ENCODE measurements at places on chromosomes 4 and X.

DNA sequence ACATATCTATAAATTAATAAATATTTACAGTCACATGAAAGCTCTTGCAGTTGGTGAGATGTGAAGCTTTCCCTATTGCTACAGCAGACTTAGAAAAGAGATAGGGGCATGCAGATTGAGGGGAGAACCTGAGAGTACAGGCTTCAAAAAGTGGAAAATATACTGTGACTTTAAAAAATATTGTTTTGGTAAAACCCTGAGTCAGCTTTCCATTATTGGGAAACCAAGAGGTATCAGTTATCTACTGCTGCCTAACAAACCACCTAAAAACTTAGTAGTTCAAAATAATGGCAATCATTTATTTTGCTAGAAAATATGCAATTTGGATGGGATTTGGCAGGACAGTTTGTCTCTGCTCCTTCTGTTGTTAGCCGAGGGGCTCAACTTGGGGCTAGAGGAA, 38.3 kb downstream of the LANCL3 start:
- no peak for DNase-seq

DNA sequence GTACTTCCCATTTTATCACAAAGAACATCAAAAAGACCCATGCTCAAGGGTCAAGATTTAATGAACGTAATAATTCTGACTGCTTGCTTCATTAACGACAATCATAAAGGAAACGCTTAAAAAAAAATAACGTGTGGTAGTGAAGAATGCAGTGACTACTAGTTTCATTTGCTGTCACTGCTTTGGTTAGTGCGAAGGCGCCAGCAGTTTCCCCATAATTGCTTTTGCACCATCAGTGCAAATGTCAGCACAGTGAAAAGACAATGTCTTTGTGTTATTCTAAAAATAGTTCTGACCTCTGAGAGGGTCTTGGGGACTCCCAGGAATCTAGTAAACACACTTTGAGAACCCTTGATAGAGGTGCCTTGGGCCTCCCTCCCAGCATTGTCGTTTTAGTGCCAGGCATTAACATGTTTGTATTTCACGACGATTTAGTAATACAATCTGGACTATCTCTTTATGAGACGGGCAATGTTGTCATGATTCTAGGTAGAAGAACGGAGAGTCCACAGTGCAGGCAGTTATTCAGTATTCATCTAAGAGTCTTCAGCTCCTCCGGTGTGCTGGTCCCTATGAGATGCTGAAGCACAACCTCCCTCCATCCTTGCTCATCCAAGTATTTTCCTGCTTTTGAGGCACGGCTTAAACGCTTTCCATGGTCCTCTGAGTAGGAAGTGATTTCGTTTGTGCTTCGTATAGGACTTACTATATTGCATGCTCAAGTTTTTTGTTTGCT, 71.0 kb downstream of the AFF1 start:
- DNase-seq = peak; percentile 66

DNA sequence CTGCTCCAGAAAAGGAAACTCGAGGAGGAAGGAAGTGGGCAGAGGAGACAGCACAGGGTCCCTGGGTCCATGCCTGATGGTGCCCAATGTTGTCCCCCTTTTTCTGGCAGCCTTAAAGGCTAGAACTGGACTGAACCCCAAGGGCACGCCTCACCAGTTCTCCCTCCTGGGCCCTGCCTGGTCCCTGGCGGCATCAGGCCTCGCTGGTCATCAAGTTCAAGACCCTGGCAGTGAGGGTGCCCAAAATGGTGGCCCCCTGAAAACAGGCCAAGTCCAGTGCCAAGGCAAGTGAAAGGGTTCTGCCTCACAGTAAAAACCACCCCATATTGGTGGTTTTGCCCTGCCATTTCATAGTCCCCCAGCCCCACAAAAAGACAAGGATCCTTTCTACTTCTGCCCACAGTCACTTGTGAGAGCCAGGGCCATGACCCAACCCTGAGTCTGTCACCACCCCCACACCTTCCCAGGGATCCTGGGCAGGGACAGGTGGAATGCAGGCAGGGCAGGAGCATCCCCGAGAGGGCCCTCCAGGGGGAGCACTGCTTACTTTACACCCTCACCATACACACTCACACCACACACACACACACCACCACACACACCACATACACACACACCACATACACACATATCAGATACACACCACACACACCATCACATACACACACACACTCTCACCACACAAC, 107.6 kb downstream of the DCTD start:
- DNase-seq = no peak

DNA sequence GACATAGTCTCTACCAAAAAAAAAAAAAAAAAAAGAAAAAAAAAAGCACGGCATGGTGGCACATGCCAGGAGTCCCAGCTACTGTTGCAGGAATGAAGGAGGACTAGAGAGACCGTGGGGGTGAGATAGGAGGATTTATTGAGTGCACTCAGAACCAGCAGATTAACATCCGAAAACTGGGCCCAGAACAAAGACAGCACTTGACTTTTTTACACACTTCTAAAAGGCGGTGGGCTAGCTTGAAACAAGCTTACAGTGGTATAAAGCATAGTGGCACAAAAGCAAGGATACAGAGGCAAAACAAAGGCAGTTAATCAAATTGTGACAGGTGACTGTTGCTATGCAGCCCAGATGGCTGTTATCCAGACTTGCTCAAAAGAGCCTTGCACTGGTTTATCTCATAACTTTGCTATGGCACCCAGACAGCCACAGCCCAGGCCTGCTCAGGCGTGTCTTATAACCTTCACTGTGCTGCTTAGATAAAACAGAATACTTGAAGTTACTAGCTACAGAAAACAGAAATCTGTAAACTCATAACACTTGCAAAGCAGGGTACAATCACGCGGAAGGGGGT, 9.9 kb upstream of the PI4K2B start:
- DNase-seq = no peak

DNA sequence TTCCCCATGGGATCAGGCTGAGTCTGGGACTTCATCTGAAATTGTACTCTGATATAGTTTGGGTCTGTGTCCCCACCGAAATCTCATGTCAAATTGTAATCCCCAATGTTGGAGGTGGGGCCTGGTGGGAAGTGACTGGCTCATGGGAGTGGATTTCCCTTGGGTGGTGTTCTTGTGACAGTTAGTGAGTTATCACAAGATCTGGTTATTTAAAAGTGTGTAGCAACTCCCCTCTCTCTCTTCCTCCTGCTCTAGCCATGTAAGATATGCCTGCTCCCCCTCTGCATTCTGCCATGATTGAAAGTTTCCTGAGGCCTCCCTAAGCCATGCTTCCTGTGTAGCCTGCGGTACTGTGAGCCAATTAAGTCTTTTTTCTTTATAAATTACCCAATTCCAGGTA, 61.0 kb downstream of the RASGEF1B start:
- peak; percentile 26 for DNase-seq

DNA sequence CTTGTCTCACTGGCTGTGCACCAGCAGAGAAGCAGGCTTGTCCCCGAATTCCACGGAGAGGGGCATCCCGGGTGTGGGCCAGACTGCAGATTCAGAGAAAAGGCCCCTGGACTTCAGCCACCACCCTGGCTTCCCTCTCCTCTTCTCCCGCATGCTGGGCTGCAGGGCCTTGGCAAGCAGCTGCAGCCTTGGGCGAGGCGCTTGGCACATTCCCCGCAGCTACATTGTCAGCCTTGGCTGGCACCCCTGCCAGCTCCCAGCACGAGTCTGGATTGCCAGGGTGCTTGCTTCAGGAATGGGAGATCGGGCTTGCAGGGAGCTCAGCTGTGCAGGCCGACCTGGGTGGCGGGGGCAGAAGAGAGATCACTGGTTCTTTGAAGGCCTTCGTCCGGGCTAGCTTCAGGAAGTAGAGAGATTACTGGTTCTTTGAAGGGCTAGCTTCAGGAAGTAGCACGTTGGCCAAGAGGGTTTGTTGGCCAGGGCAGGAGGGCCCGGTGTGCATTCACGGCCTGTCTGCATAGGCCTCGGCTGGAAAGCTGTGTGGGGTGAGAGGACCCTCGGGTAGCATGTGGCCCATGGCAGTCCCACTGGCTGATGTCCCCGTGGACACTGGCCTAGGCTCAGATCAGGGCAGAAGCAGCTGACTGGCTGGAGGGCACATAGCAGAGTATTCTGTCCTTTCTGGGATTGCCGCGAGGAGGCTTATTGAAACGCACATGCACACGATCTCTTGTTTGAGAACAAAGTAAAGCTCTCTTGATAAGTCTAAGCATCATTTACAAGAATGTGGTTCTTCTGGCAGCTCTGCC, 2.7 kb downstream of the ABCD1 start:
- peak; percentile 35 for DNase-seq

GRCh38 chr4:137420901-137421396, 111.3 kb downstream of the PCDH18 start:
- DNase-seq = no peak

- no peak for DNase-seq
Observed at GRCh38 chr4:35125995-35126712, 1118.2 kb downstream of the ARAP2 start.

- no peak for DNase-seq
Observed at GRCh38 chrX:134990475-134990800, 353 bp upstream of the SMIM10 start.

- DNase-seq = no peak
Observed at GRCh38 chrX:124260845-124261244, 71.6 kb upstream of the TEX13D start.

- no peak for DNase-seq
Observed at GRCh38 chr4:26779674-26780073, 81.0 kb upstream of the STIM2 start.

GRCh38 chrX:136630881-136631280, 17.1 kb upstream of the CD40LG start:
- DNase-seq = no peak

DNA sequence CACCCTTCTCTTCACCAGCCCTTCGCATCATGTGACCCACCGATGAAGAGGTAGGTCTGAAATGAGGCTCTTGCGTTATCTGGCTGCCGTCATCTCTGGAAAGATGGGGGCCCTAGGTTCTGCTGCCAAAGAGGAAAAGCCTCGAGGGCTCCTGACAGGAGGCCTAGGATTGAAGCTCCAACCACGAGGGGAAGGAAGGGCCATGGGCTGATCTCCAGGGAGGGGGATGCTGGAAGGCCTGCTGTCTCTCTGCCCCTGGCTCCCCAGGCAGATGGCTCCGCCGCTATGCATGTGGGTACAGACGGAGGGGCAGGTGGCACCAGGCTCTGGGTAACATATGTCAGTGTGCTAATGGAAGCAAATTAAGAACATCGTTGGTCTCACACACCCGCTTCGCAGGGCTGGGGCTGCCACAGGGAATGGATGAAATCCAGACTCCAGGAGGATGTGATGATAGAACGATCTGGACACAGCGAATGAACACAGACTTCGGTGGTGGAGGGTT, 44.9 kb downstream of the AFAP1 start:
- no peak for DNase-seq

- no peak for DNase-seq
Observed at GRCh38 chrX:154008521-154008920, 11.2 kb downstream of the IRAK1 start.
